ENCODE measurements at places on chromosomes 2 and 18.

- no peak for DNase-seq
These were observed 4.2 kb upstream of the NOSTRIN start for GRCh38 chr2:168798076-168798887.

- no peak for DNase-seq
These were observed 308.0 kb upstream of the STON1 start for GRCh38 chr2:48221846-48222516.

DNA sequence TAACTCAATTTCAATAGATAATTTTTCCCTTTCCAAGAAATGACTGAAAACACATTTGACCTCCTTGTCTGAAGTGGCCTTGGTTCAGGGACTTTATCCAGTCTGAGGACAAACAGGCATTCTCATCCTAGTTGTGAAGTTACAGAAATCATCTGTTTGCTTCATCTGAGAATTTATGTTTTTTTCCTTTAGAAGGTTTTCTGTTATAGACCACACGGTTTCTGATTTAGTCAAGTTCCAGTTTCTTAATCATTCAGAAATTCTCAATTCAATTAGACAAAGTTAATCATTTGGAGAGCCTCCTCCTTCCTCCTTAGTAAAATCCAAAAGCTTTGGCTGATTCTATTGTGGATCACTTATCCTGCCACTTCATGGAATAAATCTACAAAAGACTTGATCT is 60.9 kb downstream of the ICOS start:
- DNase-seq, result no peak

DNA sequence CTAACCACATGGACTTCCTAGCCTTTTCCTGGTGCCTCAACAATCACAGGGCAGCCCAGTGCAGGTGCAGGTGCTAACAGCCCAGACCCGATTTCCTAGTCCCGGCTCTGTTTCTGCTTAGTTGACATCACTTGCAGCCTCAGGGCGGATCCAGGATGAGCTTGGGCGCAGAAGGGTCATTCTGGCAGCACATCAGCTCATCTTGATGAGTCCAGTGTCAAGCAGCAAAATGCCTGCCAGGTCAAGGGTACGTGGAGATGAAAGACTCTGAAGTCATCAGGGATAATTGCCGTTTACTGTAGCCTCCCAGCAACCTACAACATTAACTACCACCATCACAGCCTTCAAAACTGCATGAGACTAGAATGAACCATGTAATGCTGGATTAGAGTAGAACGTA is 39.4 kb upstream of the EFHD1 start:
- no peak for DNase-seq

- no peak for DNase-seq
These were observed 51.5 kb upstream of the CNGA3 start for GRCh38 chr2:98294711-98295110.

- DNase-seq, result no peak
These were observed 3.2 kb downstream of the TRAK2 start for GRCh38 chr2:201448061-201448460.

DNA sequence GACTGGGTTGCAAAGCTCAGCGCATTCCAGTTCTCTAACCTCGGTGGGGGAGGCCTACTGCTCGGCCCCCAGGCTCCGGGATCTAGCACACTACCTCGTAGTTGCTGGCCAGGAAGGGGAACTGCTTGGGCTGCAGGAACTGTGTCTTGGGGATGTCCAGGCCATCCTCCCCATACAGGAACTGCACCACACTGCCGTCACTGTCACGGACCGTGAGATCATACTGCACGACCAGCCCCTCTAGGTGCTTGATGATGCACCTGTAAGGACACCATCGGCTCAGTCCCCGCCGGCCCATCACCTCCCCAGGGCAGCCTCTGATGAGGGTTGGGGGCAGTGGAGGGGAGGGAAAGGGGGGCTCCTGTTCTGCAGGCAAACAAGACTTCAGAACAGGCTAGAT is 61.6 kb downstream of the POLR1A start:
- DNase-seq, result no peak

- no peak for DNase-seq
These were observed 409.8 kb downstream of the GPD2 start for GRCh38 chr2:156845806-156846558.

DNA sequence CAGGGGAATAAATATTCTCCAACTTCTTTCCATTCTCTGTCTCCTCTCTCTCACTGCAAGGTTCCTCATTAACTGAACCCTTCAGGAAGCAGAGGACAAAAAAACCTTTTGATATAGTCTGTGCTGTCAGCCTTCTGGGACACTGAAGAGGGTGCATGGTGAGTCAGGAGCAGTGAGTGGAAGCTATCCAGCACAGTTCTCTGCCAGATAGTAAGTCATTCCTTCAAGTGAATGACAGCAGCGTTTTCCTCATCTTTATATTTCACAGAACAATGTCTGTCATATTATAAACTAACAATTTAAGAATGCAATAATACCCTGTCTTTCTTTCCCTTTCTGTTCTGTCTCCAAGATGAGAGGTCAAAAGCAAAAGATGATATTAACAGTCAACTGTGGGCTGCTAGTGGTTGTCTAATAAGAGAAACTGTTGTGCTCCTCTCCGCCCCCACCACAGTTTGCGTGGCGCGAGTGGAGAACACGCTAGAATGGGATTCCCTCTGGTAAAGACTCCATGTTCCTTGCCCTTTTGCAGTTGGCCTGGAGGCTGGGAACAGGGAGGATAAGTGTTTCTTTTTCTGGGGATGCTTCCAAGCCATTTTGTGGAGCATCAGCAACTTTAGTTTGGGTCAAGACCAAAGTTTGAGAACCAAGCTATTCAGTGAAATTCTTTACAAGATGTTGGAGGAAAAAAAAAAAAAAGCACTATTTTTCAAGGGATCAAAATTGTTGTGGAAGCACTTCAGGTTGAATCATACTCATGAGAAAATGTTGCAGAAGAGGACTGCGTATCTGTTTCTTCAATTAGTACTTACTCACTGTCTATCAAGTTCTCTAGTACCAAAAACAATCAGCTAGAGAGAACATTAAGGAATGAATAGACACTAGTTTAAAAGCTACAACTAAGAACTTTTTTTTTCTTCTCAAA is 430.2 kb downstream of the SETBP1 start:
- DNase-seq, result no peak

All from CD4-positive, alpha-beta T cell treated with Interleukin-17A for 1 hour (primary cell).